B cell (primary cell): ENCODE measurements at places on chromosomes 13 and 19.
A peak's percentile ranks its signal among the peaks of the same experiment; 100 is the strongest.

GRCh38 chr19:35963514-35963913, 27.3 kb downstream of the LRFN3 start:
- no peak overlapping the region for H3K4me3 ChIP-seq
- peaks cover 25% of the 10 kb centered on the region for H3K27me3 ChIP-seq
- no peak overlapping the region for H3K27ac ChIP-seq

DNA sequence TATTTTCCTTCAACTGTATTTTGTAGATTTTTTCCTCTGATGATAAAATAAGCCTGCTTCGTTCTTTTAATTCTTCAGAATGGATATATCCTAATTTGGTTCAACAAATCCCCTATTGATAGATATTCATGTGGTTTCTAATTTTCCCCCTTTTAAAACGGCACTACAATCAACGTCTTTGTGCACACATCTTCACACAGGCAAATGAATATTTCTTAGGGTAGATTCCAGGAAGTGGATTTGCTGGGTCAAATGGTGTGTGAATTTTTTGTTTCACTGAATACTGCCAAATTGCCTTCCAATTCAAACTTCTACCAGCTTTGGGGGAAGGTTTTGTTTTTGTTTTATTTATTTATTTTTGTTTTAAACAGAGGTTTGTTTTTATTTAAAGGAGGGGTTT, 287.2 kb downstream of the FOXO1 start:
- H3K36me3 ChIP-seq = no peaks in the 10 kb centered on the region
- H3K4me1 ChIP-seq = peaks cover 11% of the 10 kb centered on the region
- DNase-seq = no peak
- H3K27me3 ChIP-seq = no peaks in the 10 kb centered on the region
- no peak overlapping the region for H3K27ac ChIP-seq

GRCh38 chr13:40272776-40273139, 393.7 kb downstream of the FOXO1 start:
- H3K27me3 ChIP-seq = no peaks in the 10 kb centered on the region
- H3K27ac ChIP-seq = no peak overlapping the region
- H3K4me3 ChIP-seq = no peak overlapping the region
- DNase-seq = no peak

GRCh38 chr19:33290082-33290815, 12.1 kb downstream of the CEBPA start:
- H3K36me3 ChIP-seq = no peaks in the 10 kb centered on the region
- DNase-seq = no peak

DNA sequence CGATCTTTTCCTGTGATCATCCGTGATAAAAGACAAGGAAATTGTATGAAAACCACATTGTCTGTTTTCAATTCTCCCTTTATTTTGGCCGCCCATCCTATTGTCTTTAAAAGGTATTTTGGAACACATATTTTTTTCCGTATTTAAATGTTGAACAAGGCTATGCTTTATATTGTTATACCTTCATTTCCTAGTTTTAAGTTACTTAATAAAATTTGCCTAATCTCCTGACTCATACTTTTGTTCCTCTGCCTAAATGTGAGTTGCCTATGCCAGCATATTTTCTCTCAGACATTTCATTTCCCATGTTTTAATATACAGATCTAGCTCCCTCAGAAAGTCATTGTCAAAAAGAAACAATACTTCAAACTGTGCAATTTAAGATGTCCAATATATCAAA, 104.2 kb downstream of the SLITRK6 start:
- H3K27ac ChIP-seq = no peak overlapping the region
- H3K27me3 ChIP-seq = no peaks in the 10 kb centered on the region
- H3K36me3 ChIP-seq = no peaks in the 10 kb centered on the region

DNA sequence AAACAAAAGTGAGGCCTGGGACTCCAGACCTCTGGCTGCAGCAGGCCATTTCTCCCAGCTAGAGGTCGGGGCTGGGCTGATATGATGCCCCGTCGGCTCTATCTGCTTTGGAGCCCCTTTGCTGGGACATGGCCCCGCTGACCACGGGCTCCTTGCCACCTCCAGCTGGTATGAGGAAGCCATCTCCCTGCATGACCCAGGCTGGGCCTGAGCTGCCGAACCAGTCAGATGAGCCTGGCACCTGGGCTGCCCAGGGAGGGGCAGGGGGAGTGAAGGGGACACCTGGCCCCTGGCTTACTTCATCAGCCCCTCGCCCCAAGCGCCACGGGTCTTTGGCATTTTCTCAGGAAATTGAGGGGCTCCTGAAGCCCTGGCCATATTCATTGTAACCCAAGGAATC, 7.8 kb downstream of the ZSWIM4 start:
- peaks cover 3% of the 10 kb centered on the region for H3K36me3 ChIP-seq
- DNase-seq = no peak
- no peak overlapping the region for H3K27ac ChIP-seq

- no peak overlapping the region for H3K27ac ChIP-seq
- H3K4me3 ChIP-seq = no peak overlapping the region
- no peaks in the 10 kb centered on the region for H3K4me1 ChIP-seq
- no peaks in the 10 kb centered on the region for H3K36me3 ChIP-seq
Observed at GRCh38 chr19:7560255-7560654, 24.7 kb downstream of the PNPLA6 start.

GRCh38 chr13:27283906-27284493, 13.4 kb downstream of the RASL11A start:
- peaks cover 1% of the 10 kb centered on the region for H3K4me1 ChIP-seq
- H3K27ac ChIP-seq = no peak overlapping the region
- DNase-seq = peak; percentile 47
- H3K4me3 ChIP-seq = no peak overlapping the region
- H3K36me3 ChIP-seq = no peaks in the 10 kb centered on the region

DNA sequence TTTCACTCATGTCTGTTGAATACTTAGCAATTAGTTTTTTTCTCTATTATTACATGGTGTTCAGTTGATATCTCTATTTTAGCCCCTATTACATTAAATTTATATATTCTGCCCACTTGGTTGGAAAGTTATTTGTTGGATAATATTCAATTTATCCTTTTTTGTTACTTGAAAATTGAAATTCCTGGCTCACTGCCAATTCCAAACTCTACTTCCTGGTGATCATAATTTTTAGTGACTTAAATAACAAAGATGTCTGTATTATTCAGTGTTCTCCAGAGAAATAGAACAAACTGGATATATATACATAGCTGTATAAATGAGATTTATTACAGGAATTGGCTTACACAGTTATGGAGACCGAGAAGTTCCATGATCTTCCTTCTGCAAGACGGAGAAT, 93.6 kb downstream of the GPC5 start:
- no peak for DNase-seq
- no peaks in the 10 kb centered on the region for H3K27me3 ChIP-seq
- H3K4me3 ChIP-seq = no peak overlapping the region
- H3K36me3 ChIP-seq = no peaks in the 10 kb centered on the region
- no peaks in the 10 kb centered on the region for H3K4me1 ChIP-seq

DNA sequence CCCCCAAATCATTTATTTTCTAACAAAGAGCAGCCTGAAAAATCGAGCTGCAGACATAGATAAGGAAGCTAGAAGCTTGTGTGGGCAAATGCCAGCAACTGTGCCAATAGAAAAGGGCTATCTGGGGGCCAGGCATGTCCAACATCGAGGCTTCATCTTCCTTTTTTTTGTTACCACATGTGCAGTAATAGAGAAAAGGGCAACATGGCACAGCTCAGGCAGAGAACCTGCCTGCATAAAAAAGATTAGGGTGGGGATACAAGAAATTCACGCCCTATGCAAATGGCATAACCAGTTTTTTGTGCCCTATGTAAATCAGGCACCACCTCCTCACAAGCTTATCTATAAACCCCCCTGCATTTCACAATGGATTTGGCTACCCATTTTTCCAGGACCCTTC, 60.4 kb upstream of the ABCC4 start:
- no peaks in the 10 kb centered on the region for H3K36me3 ChIP-seq
- no peak overlapping the region for H3K4me3 ChIP-seq
- no peak for DNase-seq
- H3K27me3 ChIP-seq = no peaks in the 10 kb centered on the region
- no peaks in the 10 kb centered on the region for H3K4me1 ChIP-seq

DNA sequence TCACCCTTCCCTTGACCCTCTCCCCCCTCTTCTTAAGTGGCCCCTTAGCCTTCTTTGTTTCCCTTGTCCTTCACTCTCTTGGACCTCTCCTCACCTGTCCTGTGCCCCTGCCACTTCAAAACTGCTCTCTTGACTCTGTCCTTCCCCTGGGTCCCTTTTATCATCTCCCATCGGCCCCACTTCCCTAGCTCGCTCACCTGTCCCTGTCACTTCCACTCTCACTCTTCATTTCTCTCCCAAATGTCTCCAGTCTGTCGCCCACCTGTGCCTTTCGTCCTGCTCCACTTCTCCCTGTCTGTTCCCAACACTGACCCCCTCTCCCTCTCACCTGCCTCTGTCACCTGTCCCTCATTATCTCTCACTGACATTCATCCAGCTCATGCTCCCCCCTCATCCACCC, 699 bp downstream of the IFNL1 start:
- no peaks in the 10 kb centered on the region for H3K4me1 ChIP-seq
- no peaks in the 10 kb centered on the region for H3K36me3 ChIP-seq
- H3K4me3 ChIP-seq = no peak overlapping the region
- peaks cover 5% of the 10 kb centered on the region for H3K27me3 ChIP-seq

DNA sequence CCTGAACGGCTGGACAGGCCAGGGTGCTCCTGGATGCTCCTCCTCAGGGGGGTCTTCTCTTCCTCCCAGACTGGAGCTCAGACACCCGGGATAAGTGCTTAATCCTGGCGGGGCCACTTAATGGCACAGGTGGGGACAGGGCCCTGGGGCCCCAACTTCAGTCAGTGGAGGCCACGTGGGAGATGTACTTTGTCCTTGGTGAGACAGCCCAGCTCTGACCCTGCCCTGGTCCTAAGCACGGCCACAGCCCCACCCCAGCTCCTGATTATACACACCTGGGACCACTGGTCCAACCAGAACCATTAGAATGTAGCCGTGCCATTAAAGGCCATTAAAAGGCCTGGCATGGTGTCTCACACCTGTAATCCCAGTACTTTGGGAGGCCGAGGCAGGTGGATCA, 7.8 kb downstream of the PPP1R14A start:
- H3K4me1 ChIP-seq = peaks cover 34% of the 10 kb centered on the region
- no peaks in the 10 kb centered on the region for H3K27me3 ChIP-seq
- DNase-seq = no peak
- H3K36me3 ChIP-seq = no peaks in the 10 kb centered on the region
- no peak overlapping the region for H3K4me3 ChIP-seq
- H3K27ac ChIP-seq = no peak overlapping the region

DNA sequence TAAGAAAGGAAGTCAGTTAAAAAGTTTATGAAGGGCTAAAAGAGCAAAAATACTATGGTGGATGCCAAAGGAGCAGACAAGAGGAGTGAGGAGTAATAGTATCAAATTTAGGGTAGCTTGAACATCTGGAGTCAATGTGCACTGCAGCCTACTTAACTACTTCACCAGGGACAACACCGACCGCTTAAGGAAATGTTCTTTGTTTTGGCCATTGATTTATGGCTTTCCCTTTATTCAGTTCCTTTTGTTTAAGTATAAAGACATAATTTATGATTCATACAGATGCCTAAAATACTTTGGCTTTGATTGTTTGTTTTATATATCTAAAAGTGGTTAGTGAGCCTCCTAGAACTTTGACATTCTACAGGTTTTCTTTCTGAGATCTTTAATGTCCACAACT, 276.3 kb upstream of the PRR20A start:
- H3K36me3 ChIP-seq = no peaks in the 10 kb centered on the region
- H3K4me1 ChIP-seq = no peaks in the 10 kb centered on the region
- no peak for DNase-seq
- H3K4me3 ChIP-seq = no peak overlapping the region

- no peak for DNase-seq
- no peak overlapping the region for H3K4me3 ChIP-seq
- H3K4me1 ChIP-seq = no peaks in the 10 kb centered on the region
- peaks cover 23% of the 10 kb centered on the region for H3K36me3 ChIP-seq
Observed at GRCh38 chr13:46698014-46698413, 98.9 kb downstream of the ESD start.

GRCh38 chr19:43534816-43535761, 2.1 kb downstream of the ZNF575 start:
- H3K4me1 ChIP-seq = peaks cover 5% of the 10 kb centered on the region
- H3K27ac ChIP-seq = no peak overlapping the region
- no peaks in the 10 kb centered on the region for H3K36me3 ChIP-seq
- peak; percentile 62 for DNase-seq
- H3K4me3 ChIP-seq = no peak overlapping the region

- H3K27me3 ChIP-seq = no peaks in the 10 kb centered on the region
- no peaks in the 10 kb centered on the region for H3K36me3 ChIP-seq
- H3K4me1 ChIP-seq = peaks cover 39% of the 10 kb centered on the region
- peak; percentile 47 for DNase-seq
- peak overlapping the region; percentile 85 for H3K4me3 ChIP-seq
Observed at GRCh38 chr19:17999684-18000479, 8.1 kb upstream of the ARRDC2 start.

DNA sequence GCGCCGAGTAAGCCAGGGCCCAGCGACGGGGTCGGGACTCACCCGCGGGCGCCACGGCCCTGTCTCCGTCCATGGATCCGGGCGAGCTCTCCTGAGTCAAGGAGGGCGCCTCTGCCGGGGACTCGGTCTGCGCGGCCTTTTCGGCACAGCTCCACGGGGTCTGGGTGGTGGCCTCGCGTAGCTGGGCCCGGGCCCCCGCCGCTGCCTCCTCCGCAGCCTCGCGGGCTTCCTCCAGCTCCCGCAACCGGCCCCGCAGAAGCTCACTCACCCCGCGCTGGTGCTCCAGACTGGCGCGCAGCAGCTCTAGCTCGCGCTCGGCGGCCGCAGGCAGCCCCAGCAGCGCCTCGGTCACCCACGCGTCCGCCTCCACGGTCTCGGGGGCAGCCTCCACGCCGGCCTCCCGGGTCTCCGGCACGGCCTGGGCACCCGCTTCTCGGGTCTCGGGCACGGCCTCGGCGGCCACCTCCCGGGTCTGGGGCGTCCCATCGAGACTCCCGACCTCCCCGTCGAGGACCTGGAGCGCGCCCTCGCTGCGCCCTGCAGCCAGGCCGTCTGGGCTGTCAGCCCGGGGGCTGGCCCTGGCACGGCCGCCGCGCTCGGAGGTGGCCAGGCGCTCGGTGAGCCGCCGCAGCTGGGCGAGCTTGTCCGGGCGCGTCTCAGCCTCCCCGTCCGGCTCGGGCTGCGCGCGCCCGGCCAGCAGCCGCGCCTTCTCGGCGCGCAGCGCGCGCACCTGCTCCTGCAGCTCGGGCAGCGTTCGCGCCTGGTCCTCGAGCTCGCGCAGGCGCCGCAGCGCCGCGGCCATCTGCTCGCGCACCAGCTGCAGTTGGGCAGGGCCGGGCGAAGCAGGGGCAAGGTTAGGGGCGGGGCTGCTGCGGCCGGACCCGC, 8.4 kb downstream of the KANK3 start:
- H3K27me3 ChIP-seq = no peaks in the 10 kb centered on the region
- no peak for DNase-seq
- H3K4me3 ChIP-seq = peak overlapping the region; percentile 12

GRCh38 chr19:32407004-32407992, 1.7 kb downstream of the DPY19L3 start:
- no peaks in the 10 kb centered on the region for H3K27me3 ChIP-seq
- DNase-seq = no peak
- peaks cover 21% of the 10 kb centered on the region for H3K36me3 ChIP-seq
- H3K4me1 ChIP-seq = peaks cover 11% of the 10 kb centered on the region
- H3K27ac ChIP-seq = no peak overlapping the region

GRCh38 chr19:10290876-10291553, 1.3 kb downstream of the ICAM5 start:
- H3K27me3 ChIP-seq = no peaks in the 10 kb centered on the region
- H3K36me3 ChIP-seq = peaks cover 2% of the 10 kb centered on the region
- peak; percentile 76 for DNase-seq
- no peak overlapping the region for H3K27ac ChIP-seq
- H3K4me3 ChIP-seq = no peak overlapping the region

- H3K4me3 ChIP-seq = no peak overlapping the region
- H3K4me1 ChIP-seq = peaks cover 20% of the 10 kb centered on the region
- no peak overlapping the region for H3K27ac ChIP-seq
- no peaks in the 10 kb centered on the region for H3K27me3 ChIP-seq
- no peaks in the 10 kb centered on the region for H3K36me3 ChIP-seq
Observed at GRCh38 chr13:43126420-43126819, 103.0 kb downstream of the DNAJC15 start.
